ENCODE measurements at places on chromosomes 6 and 20.
A peak's percentile ranks its signal among the peaks of the same experiment; 100 is the strongest.

DNA sequence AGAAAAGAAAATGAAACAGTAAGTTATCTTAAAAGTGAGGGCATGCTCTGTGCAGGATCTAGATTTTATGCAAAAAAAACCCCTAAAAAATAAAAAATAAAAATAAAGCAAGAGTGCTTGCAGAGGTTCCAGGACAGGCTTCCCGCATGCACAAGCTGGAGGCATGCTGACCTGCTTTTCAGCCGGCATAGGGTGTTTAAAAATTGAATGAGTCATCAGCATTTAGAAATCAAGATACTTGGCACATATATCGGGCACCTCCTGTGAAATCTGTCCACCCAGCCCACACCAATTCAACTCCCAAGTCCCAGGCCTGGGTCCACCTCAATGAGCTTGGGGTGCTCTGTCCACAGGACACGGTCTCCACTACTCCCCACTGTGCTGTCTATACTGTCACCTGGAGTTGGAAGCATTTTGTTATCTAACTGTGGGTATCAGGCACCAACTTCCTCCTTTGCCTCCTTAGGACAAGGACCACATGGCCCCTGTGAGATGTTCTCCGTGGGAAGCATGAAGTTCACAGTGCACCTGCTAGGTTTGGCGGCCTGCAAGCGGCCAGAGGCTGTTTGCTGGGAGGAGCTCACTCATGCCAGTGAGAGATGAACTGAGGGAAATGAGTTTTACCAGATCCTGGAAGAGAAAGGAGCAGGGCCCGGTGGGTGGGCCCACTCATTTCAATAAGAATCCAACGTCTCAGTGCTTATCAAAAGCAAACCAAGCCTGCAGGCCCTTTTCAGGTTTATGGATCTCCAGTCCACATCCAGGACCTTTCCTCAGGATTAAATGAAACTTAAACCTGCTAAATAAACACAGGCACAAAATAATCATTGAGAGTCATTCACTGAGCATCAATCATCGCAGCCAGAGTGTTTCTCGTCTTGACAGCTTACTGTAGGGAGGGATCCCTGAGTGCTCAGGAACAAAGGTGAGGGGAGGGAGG is 121.1 kb downstream of the FOXA2 start:
- no peak for DNase-seq

DNA sequence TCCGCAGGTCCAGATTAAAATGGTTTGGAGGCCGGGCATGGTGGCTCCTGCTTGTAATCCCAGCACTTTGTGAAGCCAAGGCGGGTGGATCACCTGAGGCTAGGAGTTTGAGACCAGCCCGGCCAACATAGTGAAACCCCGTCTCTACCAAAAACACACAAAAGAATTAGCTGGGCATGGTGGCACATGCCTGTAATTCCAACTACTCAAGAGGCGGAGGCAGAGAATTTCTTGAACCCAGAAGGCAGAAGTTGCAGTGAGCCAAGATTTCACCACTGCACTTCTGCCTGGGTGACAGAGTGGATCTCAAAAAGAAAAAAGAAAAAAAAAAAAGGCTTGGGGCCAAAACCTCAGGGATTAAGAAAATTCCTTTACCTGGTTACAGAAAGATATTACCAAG is 30.5 kb downstream of the C6orf15 start:
- DNase-seq = no peak

DNA sequence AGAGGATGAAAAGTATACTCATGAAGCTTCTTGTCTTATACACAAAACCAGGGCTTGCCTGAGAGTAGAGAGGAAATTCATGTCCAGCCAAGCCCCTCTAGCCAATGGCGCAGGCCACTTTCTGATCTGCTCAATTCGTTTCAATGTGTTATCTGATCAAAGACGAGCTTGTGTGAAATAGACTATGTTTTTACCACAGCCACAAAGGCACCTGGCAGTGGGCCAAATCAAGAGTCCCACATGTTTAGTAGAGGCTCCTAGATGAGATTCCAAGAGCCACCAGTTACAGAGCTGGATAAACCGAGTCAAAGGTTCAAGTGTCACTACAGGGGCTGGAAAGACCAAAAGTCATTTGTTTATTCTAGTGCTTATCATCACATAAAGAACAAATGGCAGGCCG is 34.9 kb downstream of the GPLD1 start:
- DNase-seq = no peak

DNA sequence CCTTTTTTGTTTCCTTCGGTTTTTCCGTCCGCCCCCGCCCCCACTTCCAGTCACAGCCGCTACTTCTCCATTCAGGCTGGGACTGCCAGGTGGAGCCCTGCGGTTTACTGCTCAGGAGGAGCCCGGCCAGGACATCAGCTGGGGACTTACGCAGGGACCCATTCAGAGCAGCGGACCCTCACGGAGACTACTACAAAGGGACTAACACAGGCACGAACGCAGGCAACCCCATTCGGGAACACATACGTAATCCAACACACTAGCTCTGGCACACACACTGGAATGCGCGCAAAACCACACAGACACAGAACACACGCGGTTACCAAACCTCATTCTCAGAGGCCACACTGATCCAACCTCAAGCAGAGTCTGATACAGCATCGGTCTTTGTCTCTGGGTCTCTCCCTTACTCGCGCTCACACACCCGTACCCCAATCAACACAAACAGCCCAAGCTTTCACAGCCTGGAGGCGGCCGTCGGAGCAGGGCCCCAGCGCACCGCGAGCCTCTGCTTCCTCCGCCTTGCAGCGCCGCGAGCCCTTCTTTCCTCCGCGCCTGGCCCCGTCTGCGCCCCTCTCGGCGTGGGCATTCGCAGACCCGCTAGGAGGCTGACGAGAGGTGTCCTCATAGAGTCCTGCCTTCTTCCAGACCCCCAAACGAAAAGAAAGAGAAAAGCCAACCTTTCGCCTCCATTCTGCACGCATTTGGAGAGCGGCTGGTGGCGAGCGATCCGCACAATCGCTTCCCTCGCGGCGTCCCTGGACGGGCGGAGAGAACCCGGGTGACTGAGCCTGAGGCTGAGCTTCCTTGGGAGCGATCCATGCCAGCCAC is 1.1 kb upstream of the SLC32A1 start:
- DNase-seq = peak; percentile 65

- no peak for DNase-seq
Observed at GRCh38 chr20:21129861-21130260, 4.0 kb downstream of the KIZ start.

DNA sequence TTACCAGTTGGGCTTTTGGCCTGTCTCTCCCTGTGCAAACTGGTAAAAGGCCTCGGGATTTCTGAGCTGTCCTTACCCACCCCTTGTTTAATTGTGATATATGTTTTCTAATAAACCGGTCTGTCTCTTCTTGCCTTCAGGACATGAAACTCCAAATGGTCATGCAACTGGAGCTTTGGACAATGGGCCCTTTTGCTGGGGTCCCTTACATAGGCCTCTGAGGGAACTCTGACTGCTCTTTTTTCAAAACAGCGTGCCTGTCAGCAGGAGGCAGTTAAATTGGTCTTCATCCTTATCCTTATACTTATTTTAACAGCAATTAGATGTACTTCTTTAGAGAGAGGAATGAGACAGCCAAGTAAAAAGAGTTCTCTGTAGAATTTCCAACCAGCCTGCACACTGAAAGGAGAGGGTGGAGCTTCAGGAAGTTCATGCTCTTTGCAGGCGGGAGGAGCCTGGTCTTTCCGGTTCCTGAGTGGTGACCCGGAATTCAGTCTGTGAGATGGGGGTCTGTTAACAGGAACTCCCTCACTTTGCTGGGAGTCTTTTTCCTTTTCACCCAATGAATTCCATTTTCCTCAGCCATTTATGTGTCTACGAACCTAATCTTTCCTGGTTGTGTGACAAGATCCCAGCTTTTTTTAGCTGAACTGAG is 299.6 kb upstream of the GJE1 start:
- DNase-seq = no peak

- no peak for DNase-seq
Observed at GRCh38 chr20:31708736-31709534, 13.7 kb downstream of the BCL2L1 start.

- peak; percentile 75 for DNase-seq
Observed at GRCh38 chr6:29005183-29005885, at the start of gene ZNF311. ZNF311 (minus strand) TSS chr6:29005315; CDS start chr6:29003954, 1,361 bp downstream.

GRCh38 chr20:57034001-57034400 is 232.4 kb downstream of the BMP7 start:
- DNase-seq = no peak

GRCh38 chr6:43702171-43702533 is 14.6 kb upstream of the MRPS18A start:
- no peak for DNase-seq

GRCh38 chr20:63744574-63745423 is 5.2 kb downstream of the SLC2A4RG start:
- no peak for DNase-seq

DNA sequence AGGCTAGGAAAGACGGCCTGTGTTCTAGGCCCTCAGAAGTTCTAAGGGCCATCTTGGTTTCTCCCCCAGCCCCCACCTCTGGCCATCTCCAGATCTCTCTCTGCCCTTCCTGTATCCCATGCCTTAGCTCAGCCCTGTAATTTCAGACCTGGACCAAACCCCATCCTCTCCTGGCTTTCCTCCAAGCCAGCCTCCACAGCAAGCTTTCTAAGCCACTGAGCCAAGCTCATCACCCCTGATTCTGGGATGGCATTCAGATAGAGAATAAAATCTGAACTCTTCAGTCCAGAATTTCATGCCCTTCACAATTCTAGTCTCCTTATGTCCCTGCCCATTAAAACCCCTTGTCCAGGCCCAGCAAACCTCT is 18.9 kb upstream of the CCM2L start:
- no peak for DNase-seq

- no peak for DNase-seq
Observed at GRCh38 chr6:164262348-164262747, 847.8 kb downstream of the QKI start.
